Stimulated activated CD8-positive, alpha-beta memory T cell treated with anti-CD3 and anti-CD28 coated beads, Interleukin-4, amount 100 ng/mL, for 1 hour (primary cell): ENCODE measurements at places on chromosomes 11 and 22.
A peak's percentile ranks its signal among the peaks of the same experiment; 100 is the strongest.

DNA sequence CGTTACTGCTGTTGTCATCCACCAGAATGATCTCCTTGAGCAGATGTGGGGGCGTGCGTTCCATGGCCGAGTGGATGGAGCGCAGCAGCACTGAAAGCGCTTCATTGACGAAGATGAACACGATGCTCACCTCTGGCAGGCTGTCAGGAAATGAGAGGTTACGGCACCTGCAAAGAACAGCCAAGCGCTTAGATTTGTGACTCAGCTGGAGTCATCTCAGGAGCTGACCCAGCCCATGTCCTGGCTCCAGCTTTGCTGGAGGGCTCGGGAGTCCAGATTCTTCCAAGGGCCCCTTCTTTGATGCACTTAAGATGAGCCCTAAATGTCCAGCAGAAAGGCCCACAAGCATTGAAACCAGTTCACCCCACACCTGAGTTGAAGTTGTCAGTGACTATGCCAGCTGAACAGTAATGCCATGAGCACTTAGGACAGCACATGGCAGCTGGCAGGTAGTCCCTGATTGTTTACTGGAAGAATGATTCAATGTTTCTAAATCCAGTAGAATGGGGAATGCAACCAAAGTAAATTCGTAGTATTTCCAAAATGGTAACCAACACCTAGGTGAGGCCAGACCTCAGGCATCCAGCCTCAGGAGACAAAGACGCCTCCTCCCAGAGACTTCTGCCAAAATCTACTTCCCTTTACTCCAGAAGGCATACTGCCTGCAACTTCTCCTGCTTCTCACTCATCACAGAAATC lies 79.7 kb upstream of the CSNK2A3 start:
- DNase-seq, result no peak

DNA sequence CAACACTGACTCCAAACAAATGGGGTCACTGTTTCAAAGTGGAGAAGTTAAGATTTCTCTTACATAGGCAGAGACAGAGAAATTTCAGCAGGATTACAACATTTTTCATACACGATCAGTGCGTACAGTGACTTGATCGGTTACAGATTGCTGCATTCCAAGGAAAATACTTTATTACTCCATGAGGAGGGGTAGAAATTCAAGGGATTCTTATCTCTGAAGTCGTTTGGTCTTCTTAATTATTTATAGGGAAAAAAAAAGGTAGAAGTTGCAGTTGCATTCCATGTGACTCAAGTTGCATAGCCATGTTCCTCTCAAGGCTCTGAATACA lies 10.7 kb upstream of the SMIM38 start:
- DNase-seq, result no peak

GRCh38 chr11:62883673-62884072 lies 3.0 kb downstream of the SLC3A2 start:
- DNase-seq, result no peak

DNA sequence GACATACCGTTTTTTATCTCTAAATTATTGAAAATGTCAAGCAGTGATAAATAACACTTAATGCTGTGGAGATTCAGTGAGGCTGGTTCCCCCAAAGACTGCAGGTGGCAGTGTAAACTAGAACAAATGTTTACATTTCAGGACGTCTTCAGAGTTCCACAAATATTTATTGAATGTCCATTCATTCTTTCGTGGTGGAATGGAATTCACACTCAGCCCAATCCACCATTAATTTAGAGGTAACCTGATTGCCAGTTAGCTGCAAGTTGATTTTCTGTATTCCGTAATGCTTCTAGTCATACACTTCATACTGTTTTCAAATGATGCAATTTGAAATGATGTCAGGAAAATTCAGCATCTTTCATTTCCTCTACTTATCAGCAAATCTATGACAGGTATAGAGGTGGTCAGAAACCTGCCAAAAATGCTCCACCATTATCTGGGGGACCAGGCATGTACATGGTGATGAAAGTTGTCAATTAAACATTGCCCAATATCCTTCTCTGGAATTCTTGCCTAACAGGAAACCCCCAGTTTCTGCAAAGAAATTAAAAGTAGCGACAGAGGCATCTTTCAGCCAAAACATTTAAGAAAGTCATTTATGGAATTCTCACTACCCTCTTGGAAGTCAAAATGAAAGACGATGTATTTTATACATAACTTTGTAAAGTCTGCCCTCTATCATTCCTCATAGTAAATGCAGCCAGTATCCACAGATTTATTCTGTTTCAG lies 94.3 kb upstream of the BMAL1 start:
- no peak for DNase-seq

DNA sequence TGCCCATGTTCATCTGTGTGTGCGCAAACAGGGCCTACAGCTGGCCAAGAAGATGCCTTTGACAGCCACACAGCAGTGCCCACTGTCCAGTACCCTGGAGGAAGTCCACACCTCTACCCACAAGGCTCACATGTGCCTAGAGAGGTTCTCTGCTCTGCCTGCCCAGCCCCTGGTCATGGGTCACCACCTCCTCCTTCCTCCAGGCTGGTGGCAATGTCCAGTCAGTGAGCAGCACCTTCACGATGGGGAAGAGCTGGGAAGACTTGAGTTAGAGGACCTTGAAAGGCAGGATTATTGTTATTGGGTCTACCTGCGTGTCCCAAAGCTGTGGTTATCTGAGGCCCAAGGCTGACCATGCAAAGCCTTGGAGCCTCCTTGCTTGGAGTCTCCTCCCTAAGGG lies 28.4 kb upstream of the TTC12 start:
- DNase-seq, result no peak

DNA sequence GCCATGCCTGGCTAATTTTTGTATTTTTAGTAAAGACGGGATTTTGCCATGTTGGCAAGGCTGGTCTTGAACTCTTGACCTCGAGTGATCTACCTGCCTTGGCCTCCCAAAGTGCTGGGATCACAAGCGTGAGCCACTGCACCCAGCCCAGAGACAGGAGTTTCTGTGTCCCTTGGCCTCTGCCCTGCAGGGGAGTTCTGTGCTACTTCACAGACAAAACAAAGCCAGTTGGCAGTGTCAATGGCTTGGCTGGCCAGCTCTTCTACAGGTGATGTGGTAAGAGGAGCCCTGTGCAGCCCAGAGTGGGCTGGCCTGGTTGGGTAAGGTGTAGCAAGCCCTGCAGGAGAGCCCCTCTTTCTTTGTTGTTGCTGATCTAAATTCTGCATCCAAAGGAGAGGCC lies 60.5 kb upstream of the SHISAL1 start:
- DNase-seq, result no peak

- no peak for DNase-seq
These were observed 1260.3 kb downstream of the BRD1 start for GRCh38 chr22:48567213-48567975.

- DNase-seq, result no peak
These were observed 3.8 kb upstream of the GP1BB start for GRCh38 chr22:19719488-19720021.

GRCh38 chr11:108405706-108406105 lies 61.6 kb downstream of the C11orf65 start:
- no peak for DNase-seq

DNA sequence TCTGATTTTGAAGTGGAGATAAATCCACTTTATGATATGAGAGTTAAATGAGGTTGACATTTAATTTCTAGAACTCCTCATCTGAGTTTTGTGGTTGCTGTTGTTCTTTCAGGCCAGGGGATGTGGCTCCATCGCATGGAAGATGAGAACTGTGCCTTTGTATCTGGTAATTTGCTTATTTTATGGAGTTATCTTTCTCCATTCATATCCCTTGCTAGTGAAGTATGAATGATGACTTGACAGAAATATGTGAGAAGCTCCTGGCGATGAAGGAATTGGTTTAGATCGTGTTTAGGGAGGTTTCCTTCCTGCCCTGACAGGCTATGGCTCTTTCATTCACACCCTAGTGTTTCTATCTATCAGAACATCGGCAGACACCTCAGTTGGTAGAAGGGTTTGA lies 393.7 kb downstream of the ETS1 start:
- no peak for DNase-seq

GRCh38 chr11:118851970-118852369 lies 31.7 kb upstream of the CXCR5 start:
- no peak for DNase-seq

- DNase-seq, result peak; percentile 3
These were observed 34.4 kb downstream of the PRDM11 start for GRCh38 chr11:45180848-45181192.

GRCh38 chr11:126748793-126749192 lies 251.8 kb downstream of the KIRREL3 start:
- no peak for DNase-seq

DNA sequence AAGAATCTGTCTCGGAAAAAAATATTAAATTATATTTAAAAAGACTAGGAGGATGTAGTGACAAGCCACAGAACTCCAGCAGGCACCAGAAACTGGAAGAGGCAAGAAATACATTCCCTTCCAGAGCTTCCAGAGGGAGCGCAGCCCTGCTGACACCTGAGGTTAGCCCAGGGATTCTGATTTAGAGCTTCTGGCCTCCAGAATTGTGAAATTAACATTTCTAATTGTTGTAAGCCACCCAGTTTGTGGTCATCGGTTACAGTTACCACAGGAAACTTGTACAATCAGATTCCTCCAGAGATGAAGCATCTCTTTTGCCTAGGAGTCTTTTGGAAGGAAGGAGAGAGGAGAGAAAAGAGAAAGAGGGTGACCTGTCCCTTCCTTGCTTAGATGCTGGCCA lies 6.4 kb upstream of the UBASH3B start:
- no peak for DNase-seq

GRCh38 chr11:129259931-129260348 lies 67.8 kb upstream of the ARHGAP32 start:
- no peak for DNase-seq

DNA sequence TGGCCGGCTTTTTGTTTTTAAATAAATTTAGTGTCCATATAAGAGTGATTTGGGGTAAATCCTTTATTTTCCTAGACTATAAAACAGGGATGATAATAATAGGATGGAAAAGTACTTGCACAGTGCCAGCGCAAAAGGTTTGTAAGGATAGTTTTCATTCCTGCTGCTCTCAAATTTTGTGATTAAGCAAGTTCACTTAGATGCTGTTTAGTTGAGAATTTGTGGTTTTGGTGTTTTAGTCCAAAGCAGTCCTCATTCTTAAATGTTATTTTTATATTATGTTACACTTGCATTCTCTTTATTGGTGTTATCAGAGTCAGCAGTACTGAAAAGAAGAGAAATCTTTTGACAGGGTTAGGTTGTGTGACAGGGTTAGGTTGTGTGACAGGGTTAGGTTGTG lies 47.9 kb downstream of the PPP6R3 start:
- no peak for DNase-seq

- no peak for DNase-seq
These were observed 2.4 kb upstream of the SLCO2B1 start for GRCh38 chr11:75148436-75148983.

DNA sequence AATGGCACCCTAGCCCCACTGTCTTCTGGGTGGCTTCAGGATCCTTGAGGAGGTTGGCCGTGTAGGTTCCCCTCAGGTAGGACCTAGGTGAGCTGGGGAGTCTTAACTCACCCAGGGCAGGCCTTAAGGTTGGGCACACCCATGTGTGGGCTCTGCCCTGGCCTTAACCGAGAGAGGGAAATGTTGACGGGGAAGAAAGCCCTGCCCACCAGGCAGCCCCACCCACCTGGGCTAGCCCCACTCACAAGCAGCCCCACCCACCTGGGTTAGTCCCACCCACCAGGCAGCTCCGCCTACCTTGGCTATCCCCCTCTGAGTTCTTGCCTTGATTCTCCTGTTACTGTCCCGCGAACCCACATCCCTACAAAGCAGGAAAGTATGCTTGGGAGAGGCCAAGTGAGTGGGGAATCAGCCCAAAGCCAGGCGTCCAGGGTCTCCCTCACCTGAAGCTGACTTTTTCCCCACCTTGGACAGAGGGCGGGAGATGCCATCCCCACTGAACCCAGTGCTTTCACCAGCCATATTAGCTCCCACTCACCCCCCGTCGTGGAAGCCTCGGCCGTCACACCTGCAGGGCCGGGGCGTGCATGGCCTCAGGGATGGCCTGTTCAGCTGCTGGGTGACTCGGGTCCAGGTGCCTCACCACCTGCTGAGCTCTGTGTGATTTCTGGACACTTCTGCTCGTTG lies at the start of gene MYEOV:
TSS of gene MYEOV (plus strand) at position 337 of the 687 bp plus-strand sequence. CDS start 1,200 bp downstream, outside the sequence.
- no peak for DNase-seq

GRCh38 chr22:26827611-26828010 lies 170.2 kb downstream of the MIAT start:
- no peak for DNase-seq

DNA sequence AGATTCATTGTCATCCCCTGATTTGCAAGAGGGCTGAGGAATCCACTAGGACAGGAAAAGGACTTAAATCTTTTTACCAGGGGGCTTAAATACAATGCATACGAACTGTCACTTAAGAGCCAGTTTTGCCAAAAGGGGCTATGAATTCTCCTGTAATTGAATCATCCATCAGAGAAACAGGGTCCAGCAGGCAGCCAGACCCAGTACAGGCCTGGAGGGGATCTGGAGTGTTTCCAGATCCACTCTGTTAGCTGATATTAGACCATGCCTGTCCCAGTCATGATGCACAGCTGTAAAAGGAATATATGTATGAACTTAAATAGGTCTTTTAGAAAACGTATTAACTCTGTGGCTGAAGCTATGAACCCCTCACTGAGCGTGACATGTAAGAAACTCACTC lies 53.8 kb upstream of the PRSS23 start:
- DNase-seq, result no peak

DNA sequence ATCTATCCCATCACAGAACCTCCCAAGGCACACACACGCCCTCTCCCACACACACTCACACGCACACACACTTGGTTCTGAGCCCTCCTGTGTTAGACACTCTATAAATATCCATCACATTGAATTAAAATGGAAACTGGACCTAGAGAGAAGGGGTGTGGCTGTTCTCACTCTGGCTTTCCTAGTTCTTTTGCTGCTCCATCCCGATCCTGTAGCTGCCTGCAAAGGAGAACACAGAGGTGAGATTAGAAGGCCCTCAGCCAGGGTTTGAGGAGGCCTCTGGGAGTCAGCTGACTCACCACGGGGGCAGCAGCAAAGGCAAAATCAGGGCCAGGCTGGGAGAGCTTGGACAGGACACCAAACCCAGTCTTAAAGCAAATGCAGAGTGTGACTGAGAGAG lies 192.3 kb upstream of the CADM1 start:
- no peak for DNase-seq

GRCh38 chr22:46354176-46354992 lies 18.9 kb downstream of the TRMU start:
- no peak for DNase-seq

GRCh38 chr11:134372961-134373360 lies 39.1 kb downstream of the B3GAT1 start:
- DNase-seq, result no peak

GRCh38 chr11:122634501-122634900 lies 21.0 kb upstream of the UBASH3B start:
- DNase-seq, result no peak

GRCh38 chr11:27910186-27910931 lies 197.6 kb downstream of the KIF18A start:
- no peak for DNase-seq

GRCh38 chr11:20226933-20227332 lies 66.7 kb upstream of the DBX1 start:
- DNase-seq, result no peak
